ENCODE measurements at places on chromosomes 6 and 20.

DNA sequence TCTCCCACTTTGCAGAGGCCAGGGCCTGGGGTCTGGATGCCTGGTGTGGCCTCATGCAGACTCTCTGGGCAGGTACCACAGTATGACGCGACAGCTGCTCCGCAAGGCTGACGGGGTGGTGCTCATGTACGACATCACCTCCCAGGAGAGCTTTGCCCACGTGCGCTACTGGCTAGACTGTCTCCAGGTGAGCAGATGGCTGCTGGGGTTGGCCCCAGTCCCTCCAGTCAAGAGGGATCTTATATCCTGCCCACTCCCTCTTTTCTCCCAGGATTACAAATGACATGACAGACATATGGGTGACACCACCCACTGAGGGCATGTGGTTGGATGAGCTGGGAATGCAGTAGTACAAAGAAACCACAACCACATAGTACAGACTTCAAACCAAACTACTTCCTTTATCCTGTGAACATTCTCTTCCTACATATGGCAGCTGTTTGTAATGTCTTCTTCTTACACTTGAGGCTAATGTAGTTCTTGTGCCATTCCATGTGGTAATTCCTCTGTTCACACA lies 29.9 kb downstream of the RAB44 start:
- DNase-seq = no peak

DNA sequence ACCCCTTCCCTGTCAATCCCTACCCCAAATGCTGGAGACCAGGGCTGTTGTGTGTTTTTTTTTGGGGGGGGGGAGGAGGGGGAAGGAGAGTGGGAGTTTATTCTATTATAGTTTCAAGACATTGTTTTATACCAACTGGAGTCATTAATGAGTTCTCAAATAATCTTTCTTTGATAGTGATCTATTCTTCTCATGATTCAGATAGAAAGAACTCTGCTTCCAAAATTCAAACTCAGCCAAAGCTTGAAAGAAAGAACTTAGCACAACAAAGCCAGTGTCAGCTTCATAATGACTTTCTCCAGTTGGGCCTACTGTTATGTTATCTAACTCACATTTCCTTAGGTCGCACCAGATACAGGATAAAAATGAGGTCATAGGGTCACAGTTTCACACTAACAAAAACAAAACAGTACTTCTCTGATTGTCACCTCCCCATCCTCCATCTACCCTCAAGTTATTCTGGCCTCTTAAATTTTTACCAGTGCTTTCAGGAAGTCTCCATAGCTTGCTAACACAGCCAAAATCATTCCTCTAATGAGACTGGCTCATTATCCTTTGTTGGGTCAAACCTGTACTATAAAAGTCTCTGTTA lies 19.0 kb upstream of the MAP3K7 start:
- DNase-seq = no peak

- no peak for DNase-seq
Observed at GRCh38 chr6:5726976-5727718, 279.6 kb downstream of the NRN1 start.

- DNase-seq = no peak
Observed at GRCh38 chr6:106844930-106845329, 129.6 kb downstream of the CD24 start.

GRCh38 chr6:89597988-89598387 lies 40.6 kb downstream of the LYRM2 start:
- no peak for DNase-seq

DNA sequence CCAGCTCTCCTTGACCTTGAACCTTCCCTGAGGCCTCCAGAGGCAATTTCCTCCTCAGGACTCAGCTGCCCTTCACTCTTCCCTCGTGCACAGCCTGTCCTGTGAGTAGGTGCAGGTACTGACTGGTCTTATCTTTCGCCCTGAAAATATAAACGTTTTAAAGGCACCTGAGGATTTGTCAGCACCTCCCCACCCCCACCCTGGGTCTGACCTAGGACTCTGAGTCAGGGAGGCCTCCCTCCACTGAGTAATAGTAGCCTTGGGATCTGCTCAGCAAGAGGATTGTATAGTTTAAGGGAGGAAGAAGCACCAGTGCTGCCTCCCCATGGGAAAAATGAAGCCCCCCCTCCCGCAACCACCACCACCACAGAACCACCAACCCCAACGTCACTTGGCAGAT lies 54.6 kb downstream of the PPARD start:
- DNase-seq = no peak

GRCh38 chr20:56781108-56781739 lies 152.1 kb downstream of the TFAP2C start:
- DNase-seq = no peak

DNA sequence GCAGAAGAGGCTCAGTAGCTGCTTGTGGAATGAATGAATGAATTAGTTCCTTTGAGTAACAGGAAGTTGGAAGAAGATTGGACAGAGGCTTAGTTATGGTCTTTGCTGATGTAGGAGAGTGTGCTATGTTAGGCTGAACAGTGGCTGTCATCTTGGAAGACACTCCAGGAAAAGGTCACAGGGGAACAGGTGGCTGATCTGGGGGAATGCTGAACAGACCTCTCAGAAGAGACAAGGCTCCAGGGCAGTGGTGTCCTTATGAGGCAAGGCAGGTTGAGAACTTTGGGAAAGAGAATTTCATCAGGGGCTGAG lies 62.3 kb downstream of the UTRN start:
- DNase-seq = no peak

GRCh38 chr6:125597411-125598253 lies 151.8 kb upstream of the HEY2 start:
- DNase-seq = no peak

DNA sequence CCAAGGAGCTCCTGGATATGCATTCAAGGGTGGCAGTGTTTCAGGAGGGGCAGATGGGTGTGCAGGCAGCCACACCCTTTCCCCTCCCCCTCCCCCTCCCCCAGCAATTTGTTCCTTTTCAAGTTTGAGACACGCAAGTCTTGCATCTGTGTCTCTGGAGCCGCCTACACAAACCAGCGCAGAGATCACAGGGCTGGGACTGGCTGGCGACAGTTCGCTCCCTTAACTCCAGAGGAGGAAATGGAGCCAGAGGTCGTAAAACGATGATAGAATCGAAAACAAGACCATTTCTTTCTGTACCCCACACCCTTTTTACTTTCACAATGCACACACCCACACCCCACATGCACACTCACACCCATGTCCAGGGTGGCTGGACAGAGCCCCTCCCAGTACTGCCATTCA lies 163.1 kb downstream of the LY86 start:
- no peak for DNase-seq

DNA sequence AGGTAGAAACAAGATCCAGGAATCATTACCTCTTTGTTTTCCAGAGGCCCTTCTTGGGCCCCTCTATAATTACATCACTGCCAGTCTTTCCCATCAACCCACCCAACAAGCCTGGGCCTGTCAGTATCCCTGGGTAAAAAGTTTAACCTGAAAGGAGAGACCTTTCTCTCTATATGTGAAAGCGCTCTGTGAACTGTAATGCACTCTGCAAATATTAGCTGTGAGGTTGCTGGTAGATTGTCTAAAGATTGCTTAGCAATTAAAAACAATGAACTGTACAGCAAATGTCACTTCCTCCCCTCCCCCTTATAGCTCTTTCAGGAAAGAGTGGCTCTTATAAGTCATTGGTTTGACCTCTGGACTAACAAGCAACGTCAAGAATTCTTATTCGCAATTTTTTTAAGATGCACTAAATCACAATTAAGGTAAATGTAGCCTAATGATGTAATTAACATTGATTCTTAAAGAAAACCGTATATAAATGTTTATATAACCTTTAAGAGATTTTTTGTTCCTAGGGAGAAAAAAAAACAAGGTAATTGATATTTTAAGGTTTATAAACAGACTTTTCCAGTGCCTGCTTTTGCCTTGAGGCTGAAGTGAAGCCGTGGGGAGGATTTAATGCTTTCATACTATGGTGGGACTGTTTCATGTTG lies 18.4 kb downstream of the ECT2L start:
- no peak for DNase-seq

GRCh38 chr6:35317483-35318195 lies 20.0 kb downstream of the DEF6 start:
- no peak for DNase-seq

DNA sequence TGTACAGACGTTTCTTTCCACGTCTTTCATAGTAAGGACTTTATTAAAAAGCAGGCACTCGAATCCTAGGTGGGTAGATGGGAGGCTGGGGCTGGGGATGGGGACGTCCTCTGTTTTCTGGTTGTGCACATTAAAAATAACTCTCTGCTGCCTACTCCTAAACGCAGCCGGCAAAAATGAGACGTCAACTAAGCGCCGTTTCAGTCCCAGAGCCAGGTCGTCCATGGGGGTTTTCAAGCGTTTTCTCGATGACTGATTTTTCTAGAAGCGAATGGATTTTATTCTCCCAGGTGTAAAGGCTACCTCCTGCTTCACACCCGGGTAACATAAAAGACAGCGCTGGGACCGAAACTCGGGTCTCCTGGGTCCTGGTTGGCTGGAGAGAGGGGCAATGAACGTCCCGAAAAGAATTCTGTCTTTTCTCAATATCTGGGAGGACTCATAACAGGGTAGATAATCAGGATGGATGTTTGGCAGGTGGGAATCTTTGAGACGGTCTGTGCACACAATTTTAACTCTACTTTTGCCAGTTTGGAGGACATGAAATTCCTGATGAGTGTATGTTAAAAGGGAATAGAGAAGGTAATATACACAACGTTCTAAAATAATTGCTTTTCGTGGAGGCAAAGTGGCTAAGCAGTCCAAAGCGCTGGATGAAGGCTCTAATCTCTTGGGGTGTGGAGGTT lies 25.2 kb downstream of the GPX6 start:
- no peak for DNase-seq

DNA sequence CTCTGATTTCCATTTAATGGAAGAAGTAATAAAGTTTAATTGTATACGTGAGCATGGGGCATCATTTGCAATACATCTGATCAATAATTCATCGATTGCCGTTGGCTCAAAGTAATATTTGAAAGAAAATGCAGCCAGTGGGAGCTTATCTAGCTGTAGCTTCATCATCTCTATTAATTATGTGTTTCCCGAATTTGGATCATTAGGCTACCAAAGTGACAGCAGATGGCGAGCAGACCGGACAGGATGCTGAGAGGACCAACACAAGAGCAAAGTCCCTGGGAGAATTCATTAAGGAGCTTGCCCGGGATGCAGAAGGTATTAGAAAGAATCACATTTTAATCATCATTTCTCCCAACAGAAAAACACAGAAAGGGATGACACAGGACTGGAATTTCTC lies 327.1 kb downstream of the ARHGAP18 start:
- no peak for DNase-seq

- no peak for DNase-seq
Observed at GRCh38 chr6:133099573-133099972, 141.6 kb upstream of the EYA4 start.

DNA sequence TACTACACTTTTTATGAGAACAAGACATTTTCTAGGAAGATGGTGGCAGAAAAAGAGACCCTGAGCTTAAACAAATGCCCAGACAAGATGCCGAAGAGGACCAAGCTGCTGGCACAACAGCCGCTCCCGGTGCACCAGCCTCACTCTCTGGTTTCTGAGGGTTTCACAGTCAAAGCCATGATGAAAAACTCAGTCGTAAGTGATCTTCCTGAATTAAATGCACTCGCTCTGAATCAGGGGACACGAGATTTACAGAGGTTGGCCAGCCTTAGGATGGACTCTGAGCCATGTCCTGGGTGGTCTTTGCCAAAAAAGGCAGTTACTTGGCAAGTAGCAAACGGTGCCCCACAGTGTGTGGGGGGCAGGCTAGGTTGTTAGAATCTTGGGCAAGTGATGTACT lies 423 bp downstream of the PACRG start:
- no peak for DNase-seq

- DNase-seq = no peak
Observed at GRCh38 chr6:137351890-137352289, 132.7 kb upstream of the IFNGR1 start.

GRCh38 chr6:156311291-156311690 lies 465.9 kb upstream of the ARID1B start:
- no peak for DNase-seq

DNA sequence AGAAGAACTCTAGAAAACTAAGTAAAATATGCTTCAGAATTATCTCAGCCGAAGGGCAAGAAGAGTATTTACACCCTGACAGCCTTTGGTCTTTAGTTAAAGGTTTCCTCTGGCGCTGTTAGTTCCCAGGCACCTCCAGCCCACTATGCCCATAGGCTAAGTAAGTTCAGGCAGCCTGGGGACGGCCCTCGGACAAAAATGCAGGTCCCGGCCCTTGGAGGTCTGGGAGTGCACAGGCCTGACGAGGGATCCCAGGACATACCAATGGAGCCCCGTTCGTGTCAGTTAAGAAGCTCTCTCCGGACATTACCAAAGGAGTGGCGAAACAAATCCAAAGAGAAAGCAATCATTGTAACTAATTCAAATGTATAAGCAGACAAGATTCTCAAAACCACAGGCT lies 311.8 kb downstream of the CD83 start:
- DNase-seq = no peak

DNA sequence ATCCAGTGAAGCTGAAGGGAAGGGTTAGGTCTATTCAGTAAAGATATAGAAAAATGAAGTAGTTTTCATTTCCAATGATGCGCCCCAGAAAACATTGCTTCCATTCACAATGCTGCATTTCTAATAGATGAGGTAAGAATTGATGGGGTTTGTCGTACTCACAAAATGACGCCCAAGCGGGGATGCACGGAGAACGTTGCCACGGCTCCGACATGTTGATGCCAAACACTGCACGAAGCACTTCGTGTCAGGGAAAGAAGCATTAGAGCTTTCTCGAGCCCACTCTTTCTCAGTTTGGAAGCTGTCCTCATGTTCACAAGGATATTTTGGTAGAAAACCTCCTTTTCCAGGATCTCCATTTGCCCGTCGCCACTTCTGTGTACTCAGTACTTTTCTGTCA lies 21.6 kb upstream of the MAFB start:
- no peak for DNase-seq

DNA sequence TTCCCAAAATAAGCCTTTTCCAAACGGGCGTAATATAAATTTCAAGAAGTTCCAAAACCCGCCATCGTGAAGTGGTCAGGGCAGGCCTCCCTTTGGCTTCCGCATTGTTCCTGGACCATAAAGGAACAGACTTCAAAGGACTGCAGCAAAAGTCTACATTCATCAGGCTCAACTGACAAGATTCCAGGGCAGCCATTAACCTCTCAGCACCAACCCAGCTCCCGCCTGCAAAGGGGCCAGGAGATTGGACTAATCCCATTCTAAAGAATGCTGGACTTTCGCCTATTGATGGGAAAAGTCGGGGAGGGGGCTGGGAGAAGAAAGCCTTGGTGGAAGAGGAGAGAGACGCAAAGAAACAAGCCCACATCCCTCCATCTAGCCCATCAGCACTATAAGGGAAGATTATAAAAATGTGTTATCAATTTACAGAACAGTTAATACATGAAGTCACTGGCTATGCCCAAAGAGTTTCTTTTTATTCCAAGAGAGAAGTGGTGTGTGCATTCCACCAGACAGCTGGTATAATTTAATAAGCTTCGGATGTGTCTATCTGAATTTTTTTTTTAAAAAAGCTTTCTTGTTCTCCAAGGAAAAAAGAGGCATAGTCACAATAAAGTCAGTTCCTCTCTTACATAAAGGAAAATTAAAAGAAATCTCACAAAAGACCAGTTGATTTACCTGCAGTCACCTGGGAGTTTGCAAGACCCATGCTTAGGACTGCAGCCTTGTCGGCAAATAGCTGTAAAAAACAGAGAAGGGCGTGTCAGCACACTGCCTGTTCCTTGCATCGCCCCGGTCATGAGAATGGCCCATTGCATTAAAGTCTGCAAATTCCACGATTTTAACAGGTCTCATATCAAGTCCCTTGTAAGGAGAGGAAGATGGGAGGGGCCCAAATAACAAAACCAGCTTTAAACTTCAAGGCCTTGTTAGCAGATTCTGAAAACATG lies 17.8 kb downstream of the JAG1 start:
- DNase-seq = no peak
